Bladder microvascular endothelial cell (primary cell): ENCODE measurements at places on chromosomes 5 and 9. TPM values are rescaled to one million over a fixed set of nuclear protein-coding genes. Genes with fewer than 3 reads are reported as not detected.

The SLIT3 gene
- total RNA-seq = under 0.01 and 0.13 TPM in 2 replicates

The HAVCR2 gene
- total RNA-seq = 0.06 TPM in 1 of 2 replicates, not detected in the other

The PDZD2 gene
- 6.0 and 7.0 TPM in 2 replicates for total RNA-seq

The IL13 gene
- total RNA-seq = not detected in 2 replicates

The MYMK gene
- not detected in 2 replicates for total RNA-seq

The JAKMIP2 gene
- under 0.01 TPM in 1 of 2 replicates, not detected in the other for total RNA-seq

The ALDOB gene
- 0.06 TPM in 1 of 2 replicates, not detected in the other for total RNA-seq

The TAS2R1 gene
- total RNA-seq = not detected in 2 replicates

The SEMA6A gene
- 6.6 and 10.5 TPM in 2 replicates for total RNA-seq

The ZBED3 gene
- total RNA-seq = 0.65 and 2.0 TPM in 2 replicates

The CKS2 gene
- total RNA-seq = 97.5 and 108 TPM in 2 replicates

The NPR3 gene
- total RNA-seq = 0.13 and 1.3 TPM in 2 replicates

The C9orf152 gene
- total RNA-seq = not detected in 2 replicates
